ENCODE measurements at places on chromosomes 11 and 22. TPM values are rescaled to one million over a fixed set of nuclear protein-coding genes. Genes with fewer than 3 reads are reported as not detected.

The CST6 gene
- total RNA-seq: 7.6 TPM

The ALKBH3 gene
- total RNA-seq: 40.6 TPM

The KRTAP5-2 gene
- not detected for total RNA-seq

The FOLR3 gene
- 0.13 TPM for total RNA-seq

The POU2AF2 gene
- total RNA-seq: not detected

The SLC35F2 gene
- 1.6 TPM for total RNA-seq

The GAL3ST1 gene
- total RNA-seq: not detected

The CTNND1 gene
- total RNA-seq: 94.1 TPM

The ST3GAL4 gene
- 26.6 TPM for total RNA-seq

The NRXN2 gene
- 30.3 TPM for total RNA-seq

The UBQLN3 gene
- 0.13 TPM for total RNA-seq

The SYCE3 gene
- total RNA-seq: not detected

The PYGM gene
- 1.3 TPM for total RNA-seq

The BRSK2 gene
- 0.26 TPM for total RNA-seq

The FXYD2 gene
- not detected for total RNA-seq

The CCDC116 gene
- 0.19 TPM for total RNA-seq

The ZC3H12C gene
- total RNA-seq: 12.4 TPM

The GLYATL2 gene
- 1.2 TPM for total RNA-seq

The OR10A6 gene
- not detected for total RNA-seq

The OR52A1 gene
- total RNA-seq: not detected

The RIMBP3C gene
- total RNA-seq: 0.19 TPM

The GGT1 gene
- 0.79 TPM for total RNA-seq

All from aortic smooth muscle cell (primary cell).